AML-193 (cell line): ENCODE measurements at places on chromosomes 7 and 10.

GRCh38 chr10:35498693-35499092, 106.4 kb upstream of the GJD4 start:
- no peak for DNase-seq

DNA sequence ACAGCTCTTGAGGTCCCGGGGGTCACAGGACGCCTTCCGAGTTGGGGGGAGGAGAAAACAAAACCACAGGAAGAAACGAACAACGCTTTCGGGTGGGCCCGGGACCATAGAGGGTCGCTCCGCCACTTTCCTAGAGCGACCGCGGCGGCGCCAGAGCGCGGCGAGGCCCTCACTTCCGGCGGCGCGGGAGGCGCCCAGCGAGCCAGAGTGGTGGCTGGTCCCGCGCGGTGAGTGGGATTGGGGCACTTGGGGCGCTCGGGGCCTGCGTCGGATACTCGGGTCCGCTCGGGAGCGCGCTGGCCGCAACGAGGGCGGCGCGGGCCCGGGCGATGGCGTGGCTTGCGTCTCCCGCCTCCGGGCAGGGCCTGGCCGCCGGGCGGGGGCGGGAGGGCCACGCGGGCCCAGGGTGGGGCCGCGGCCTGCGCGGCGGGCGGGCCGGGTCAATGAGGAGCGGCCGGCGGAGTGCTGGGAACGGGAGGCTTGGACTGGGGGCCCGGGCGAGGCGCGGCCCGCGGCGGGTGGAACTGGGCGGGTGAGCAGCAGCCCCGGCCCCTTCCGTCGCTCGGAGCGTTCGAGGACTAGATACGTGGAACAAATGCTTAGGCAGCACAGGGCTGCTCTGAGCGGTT, at the start of gene ZNF22:
TSS of gene ZNF22 (plus strand) at position 172 of the 629 bp plus-strand sequence. CDS start 2,446 bp downstream, outside the sequence.
- DNase-seq, result peak; percentile 56

GRCh38 chr7:70383066-70383782, 748.7 kb upstream of the GALNT17 start:
- DNase-seq, result no peak

DNA sequence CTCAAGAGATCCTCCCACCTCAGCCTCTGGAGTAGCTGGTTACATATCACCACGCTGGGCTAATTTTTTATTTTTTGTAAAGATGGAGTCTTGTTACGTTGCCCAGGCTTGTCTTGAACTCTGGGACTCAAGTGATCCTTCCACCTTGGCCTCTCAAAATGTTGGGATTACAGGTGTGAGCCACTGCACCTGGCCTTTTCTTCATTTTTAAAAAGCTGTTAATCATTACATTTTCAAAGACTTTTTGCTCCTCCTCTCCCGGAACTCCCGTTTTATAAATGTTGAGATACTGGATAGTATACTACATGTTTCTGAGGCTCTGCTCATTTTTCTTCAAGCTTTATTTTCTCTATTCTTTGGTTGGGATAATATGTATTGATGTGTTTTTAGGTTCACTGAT, 16.4 kb downstream of the AOAH start:
- DNase-seq, result no peak

DNA sequence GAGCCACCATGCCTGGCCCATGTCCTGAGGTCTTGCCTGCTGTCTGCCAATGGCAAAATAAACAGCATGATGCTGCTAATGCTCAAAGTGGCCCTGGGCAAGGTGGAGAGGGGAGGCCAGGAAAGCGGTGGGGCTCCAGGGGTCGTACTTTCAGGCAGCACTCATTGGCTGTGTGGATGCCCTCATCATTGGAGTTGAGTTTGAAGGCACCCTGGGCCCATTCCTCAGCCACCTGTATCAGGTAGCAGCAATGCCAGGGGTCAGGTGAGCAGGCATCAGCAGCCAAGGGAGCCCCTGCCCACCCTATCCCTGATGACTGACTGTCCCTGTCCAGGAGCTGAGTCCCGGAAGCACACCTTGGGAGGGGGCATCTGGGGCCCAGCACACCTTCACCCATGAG, 902.5 kb upstream of the ZNF722 start:
- DNase-seq, result no peak

DNA sequence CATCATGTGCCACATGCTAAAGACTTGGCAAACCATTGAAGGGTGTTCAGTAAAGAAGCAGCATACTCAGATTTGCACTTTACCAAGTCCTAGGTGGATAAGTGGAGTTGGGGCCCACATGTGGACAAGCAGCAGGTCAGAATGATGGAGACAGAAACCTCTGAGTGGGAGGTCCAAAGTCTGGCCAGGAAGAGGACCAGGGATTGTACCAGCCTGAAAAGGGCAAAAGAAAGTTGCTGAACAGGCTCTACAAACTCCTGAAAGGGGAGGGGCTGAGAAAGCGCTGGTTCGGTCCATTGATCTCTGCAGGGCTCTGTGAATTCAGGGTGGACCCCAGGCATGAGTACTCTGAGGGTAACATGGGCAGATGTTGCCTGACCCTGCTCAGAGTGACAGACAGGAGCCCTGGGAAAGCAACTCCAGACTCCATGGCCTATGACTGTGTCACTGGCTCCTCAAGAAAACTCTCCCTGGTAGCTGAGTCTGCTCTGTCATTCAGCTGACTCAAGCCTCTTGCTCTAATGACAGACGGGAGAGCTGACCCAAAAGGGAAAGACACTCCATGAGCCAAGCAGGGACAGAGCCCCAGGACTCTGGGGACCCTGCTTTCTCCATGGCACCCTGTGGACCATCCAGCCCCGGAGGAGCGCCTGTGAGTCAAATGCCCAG, 68.5 kb downstream of the TBXAS1 start:
- DNase-seq, result no peak

GRCh38 chr7:88306590-88307048, at the start of gene STEAP4:
Gene STEAP4 (minus strand): TSS chr7:88306894. CDS start chr7:88284269, 22,625 bp downstream.
- no peak for DNase-seq

DNA sequence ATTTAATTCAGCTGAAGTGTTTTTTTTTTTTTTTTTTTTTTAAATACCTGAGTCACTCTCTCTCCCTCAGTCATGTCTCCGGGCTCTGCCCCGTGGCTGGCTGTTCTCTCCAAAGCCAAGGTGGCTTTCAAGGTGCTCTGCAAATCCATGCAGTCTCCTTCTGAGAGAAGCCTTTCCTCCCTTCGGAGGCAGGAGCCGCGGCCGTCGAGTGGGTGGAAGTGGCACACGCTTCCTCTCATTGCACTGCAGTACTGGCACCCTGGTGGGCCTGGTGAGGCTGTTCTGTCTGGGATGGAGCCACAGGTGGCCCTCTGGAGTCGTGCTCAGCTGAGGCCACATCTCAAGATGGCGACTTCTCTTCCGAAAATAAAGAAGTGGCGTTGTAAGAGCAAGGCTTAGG, 221.8 kb downstream of the GLRX3 start:
- DNase-seq, result no peak

- DNase-seq, result no peak
Measured at GRCh38 chr10:122257041-122257440, 14.1 kb upstream of the BTBD16 start.

- DNase-seq, result no peak
Measured at GRCh38 chr7:23476286-23477156, 6.2 kb upstream of the IGF2BP3 start.

DNA sequence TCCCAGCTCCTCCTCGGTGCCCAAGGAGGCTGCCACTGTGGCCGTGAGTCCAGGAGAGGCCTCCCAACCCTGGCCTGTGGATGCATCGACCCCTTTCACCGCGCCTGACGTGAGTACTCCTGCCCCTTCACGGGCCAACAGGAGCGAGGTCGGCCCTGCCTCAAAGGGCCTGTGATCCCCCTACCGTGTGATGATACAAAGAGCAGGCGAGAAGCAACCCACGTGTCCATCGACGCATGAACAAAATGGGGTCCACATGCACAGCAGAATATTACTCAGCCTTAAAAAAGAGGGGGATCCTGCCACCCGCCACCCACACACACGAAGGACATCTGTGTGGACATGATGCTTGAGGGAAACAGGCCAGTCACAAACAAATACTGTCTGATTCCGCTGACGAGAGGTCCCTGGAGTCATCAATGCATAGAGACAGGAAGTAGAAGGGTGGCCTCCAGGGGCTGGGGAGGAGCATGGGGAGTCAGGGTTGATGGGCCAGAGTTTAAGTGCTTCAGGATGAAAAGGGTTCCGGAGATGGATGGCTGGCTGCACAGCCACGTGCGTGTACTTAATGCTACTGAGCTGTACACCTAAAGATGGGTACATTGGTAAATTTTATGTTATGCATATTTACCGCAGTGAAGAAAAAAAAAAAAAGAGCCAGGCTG, 151.9 kb downstream of the PRKAG2 start:
- no peak for DNase-seq

DNA sequence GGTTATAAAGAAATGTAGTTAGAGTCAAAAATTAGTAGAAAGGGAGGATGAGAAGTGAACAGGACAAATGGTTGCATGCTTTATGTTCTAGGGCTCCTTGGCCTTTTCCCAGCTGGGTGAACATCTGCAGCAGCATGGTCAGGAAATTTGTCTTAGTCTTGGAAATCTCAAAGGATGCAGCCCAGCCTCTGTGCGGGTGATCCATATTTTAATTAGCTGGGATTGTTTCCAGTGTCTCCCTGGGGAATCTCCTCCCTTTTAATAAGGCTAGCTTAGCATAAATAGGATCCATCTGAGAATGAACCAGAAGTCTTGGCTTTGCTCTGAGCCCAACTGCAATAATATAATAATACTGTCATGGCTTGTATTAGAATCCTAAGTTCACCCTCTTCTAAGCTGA, 198.3 kb downstream of the PRKG1 start:
- DNase-seq, result no peak

DNA sequence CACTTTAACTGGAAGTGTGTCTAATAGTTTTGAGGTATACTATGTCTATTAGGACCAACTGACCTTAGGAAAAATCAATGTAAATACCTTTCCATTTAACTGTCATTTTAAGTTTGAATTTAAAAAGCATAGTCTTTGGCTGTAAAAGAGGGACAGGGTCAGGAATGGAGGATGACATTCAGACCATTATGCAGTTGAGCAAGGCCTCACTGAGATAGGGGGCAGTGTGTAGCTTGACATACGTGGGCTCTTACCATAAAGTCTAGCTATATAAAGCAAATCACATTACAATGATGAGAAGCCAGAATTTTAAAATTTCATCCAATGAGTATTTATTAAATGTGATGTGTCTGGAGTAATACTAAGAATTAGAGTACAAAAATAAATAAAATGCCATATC, 17.9 kb downstream of the PALS2 start:
- DNase-seq, result no peak

DNA sequence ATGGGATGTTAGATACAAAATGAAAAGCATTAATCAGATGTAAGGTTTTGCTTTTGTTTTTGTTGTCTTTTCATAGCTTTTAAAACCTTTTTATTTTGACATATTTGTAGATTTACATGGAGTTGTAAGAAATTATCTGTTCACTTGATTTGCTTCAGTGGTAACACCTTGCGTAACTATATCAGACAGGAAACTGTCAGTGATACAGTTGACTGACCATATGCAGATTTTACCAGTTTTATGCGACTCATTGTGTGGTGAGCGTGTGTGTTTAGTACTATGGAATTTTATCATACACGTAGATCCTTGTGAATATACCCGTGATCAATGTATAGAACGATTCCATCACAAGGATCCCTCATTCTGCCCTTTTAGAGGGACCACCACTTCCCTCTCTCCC, 701.4 kb downstream of the SUGCT start:
- DNase-seq, result no peak

DNA sequence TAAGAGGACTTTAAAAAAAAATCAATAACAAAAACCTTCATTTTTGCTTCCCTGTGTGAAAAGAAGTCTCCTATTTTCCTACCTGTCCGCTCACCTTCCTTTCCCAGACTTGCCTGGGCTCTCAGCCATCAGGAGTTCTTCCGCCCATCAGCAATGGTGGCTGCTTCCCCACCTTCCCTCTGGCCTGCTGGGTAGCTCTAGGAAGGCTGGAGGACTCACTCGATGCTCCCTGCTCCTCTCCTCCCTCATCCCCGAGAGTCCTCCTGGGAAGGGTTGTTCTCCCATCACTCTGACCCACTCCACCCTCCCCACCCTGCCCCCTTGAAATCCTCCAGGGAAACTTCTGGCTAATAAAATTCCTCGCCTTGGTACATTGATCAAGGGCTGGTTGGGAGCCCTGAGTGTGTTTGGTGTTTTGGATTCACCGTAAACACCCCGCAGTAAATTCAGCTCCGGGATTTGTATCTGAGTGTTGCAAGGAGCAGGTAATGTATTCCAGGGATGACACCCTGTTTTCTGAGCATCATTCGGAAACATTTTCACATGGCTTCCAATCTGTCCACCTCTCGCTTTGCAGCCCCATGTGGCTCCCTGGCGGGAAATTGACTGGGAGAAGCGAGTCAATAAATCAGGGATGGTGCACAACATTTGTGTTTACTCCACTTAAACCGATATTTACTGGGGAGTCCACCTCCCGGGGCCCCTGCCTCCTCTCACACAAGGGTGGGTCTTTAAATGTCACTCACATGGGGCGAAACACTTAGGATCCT, 126.4 kb upstream of the SDK1 start:
- DNase-seq, result no peak

GRCh38 chr10:73287441-73287840, 35.0 kb upstream of the MRPS16 start:
- DNase-seq, result peak; percentile 15

DNA sequence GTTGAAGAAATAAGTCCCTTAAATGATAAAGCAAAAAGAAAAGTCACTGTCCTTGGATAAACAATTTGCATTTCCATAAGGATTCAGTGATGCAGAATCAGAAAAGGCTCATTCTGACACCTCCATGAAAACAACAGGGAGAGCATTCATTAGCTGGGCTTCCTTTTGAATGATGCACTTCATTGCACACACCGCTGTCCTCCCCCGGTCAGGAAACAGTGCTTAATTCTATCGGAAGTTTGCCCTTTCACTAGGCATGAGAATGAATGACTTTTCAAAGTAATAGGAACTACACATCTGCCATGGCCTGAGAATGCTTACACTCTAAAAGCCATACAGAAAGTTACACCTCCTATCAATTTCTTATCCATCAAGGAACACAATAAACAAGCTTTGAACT, 4.2 kb downstream of the PCDH15 start:
- no peak for DNase-seq

GRCh38 chr10:71434760-71435394, 38.2 kb downstream of the CDH23 start:
- DNase-seq, result no peak

- DNase-seq, result no peak
Measured at GRCh38 chr7:30937416-30937815, 25.8 kb downstream of the AQP1 start.

- no peak for DNase-seq
Measured at GRCh38 chr7:137925754-137926153, 76.1 kb downstream of the CREB3L2 start.

GRCh38 chr10:28291881-28292297, 11.0 kb downstream of the MPP7 start:
- no peak for DNase-seq

- DNase-seq, result no peak
Measured at GRCh38 chr7:111677848-111678247, 115.6 kb upstream of the IMMP2L start.

- no peak for DNase-seq
Measured at GRCh38 chr7:16649196-16649595, 3.2 kb downstream of the BZW2 start.

DNA sequence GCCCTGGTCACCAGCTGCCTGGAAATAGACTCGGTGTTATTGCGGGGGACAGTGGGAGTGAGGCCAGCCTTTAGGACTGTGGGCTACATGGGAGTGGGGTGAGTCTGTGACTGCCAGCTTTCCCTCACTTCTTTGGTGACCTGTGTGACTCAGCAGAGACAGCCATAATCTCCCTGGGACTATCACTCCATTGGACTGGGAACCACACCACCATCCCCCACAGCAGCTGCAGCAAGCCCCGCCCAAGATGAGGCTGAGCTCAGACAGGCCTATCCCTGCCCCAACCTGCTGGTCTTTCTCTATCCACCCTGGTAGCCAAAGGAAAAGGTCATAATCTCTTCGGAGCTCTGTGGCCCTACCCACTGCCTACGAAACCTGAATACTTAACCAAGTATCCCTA, 263.2 kb downstream of the FZD1 start:
- no peak for DNase-seq
